ENCODE measurements at places on chromosomes 12 and 14. TPM values are rescaled to one million over a fixed set of nuclear protein-coding genes. Genes with fewer than 3 reads are reported as not detected.

Gene KRT73
- not detected for total RNA-seq

Gene NR4A1
- 1.1 TPM for total RNA-seq

Gene FCF1
- total RNA-seq, result 54.1 TPM

Gene JDP2
- total RNA-seq, result 10.1 TPM

Gene C3AR1
- 0.28 TPM for total RNA-seq

Gene KIF5A
- total RNA-seq, result under 0.01 TPM

Gene TEP1
- total RNA-seq, result 28.2 TPM

Gene GRIP1
- total RNA-seq, result not detected

Gene DTX3
- 4.8 TPM for total RNA-seq

Gene CD27
- total RNA-seq, result not detected

Gene CLEC4C
- not detected for total RNA-seq

Gene ARHGEF40
- 6.2 TPM for total RNA-seq

Gene AQP6
- not detected for total RNA-seq

Gene PTPRR
- 0.74 TPM for total RNA-seq

Gene TMTC1
- total RNA-seq, result 49.9 TPM

Gene SDR39U1
- total RNA-seq, result 10.4 TPM

Gene SLCO1B1
- total RNA-seq, result not detected

Gene EVL
- total RNA-seq, result 14.0 TPM

All from pulmonary artery endothelial cell (primary cell).